ENCODE measurements at places on chromosomes 2 and 18. TPM values are rescaled to one million over a fixed set of nuclear protein-coding genes. Genes with fewer than 3 reads are reported as not detected.

DNA sequence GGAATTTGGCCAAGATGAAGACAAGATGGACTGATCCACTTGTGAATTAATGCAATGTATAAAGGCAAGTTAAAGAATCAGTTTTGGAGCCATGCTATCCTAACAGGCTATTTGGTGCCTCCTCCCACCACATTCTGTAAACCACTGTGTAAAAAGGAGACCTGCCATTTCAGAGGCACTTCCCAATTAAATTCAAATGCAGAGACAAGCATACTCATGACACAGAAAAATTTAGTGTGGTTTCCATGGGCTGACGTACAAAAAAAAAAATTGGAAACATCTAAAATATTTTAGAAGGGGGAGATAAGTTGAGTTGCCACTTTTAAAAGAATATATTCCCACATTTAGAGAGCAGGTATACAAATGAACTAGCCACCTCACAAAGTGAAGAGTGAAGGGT lies 112.1 kb downstream of the TCF4 start:
- no peak for DNase-seq

Gene CROCC2
- total RNA-seq = not detected

Gene GPD2
- total RNA-seq = 5.7 TPM

GRCh38 chr18:58934356-58934755 lies 69.7 kb downstream of the ZNF532 start:
- DNase-seq = peak; percentile 51

Gene CHRND
- not detected for total RNA-seq

Gene IKZF2
- total RNA-seq = 0.80 TPM

DNA sequence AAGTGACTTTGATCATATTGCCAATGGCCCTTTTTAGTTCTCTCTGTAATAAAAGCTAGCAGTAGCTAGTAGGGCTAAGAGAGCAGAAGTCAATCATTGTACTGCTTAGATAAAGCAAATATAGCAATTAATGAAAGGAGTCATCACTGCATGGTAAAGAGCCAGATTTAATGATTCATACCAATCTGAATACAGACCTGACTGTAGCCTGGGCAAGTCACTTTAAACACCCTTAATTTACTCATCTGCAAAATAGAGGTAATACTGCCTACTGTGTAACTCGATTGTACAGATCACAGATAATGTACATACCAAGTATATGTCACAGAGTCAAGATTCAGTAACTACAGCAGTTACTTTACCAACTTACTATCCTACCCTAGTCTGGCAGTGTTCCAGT lies 63.6 kb downstream of the ASXL2 start:
- no peak for DNase-seq

Gene CFAP210
- not detected for total RNA-seq

- no peak for DNase-seq
Observed at GRCh38 chr2:106944215-106944614, 58.2 kb upstream of the ST6GAL2 start.

Gene HOXD8
- total RNA-seq = 4.1 TPM

DNA sequence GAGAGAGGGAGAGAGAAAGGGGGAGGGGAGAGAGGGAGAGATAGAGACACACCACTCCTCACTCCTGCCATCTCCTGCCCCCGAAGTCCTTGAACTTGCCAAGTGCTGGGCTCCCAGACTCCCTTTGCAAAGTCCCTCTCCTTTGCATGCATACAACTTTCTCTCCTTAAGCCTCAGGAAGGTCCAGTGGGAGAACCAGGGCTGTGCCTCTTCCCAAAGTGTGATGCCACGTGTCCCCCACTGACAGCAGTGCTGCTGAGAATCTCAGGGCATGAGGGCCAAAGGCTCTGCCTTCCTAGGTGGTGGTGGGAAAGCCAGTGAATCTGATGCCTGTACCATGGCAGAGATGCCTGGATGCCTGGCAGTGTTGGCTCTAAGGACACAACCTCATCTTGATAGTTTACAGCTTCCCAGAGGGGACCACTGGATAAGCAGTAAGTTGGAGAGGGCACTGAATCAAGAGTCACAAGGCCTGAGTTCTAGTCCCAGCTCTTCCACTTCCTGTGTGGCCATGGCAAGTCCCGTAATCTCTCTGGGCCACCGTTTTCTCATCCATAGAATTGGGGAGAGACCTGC lies 103.4 kb downstream of the CLIP4 start:
- DNase-seq = no peak

- DNase-seq = peak; percentile 83
Observed at GRCh38 chr2:174771631-174772471, 7.6 kb upstream of the CHRNA1 start.

- DNase-seq = no peak
Observed at GRCh38 chr2:55169915-55170314, 62.2 kb downstream of the CLHC1 start.

Gene SLC9A4
- total RNA-seq = not detected

DNA sequence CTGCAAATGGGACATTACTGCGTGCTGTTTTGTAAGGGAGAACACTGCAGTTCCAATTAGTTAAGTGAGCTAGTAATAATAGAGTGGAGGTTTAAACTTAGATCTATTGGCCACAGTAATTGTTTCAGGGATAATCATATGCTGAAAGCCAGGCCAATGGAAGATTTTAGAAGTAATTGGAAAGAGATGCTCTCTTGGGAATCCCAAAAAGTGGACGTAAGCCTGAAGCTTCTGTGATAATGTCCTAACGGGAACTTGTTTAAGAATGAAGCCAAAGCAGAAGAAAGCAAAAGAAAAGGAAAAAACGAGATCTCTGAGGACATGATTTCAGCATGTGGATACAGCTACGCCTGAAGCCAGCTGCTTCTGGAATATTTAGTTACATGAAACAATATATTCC lies 594.6 kb downstream of the SLC4A3 start:
- no peak for DNase-seq

Gene SP140
- 0.41 TPM for total RNA-seq

- no peak for DNase-seq
Observed at GRCh38 chr2:127421116-127421800, 3.0 kb downstream of the PROC start.

Gene SATB2
- total RNA-seq = not detected

- no peak for DNase-seq
Observed at GRCh38 chr2:198273660-198274059, 469.3 kb downstream of the PLCL1 start.

DNA sequence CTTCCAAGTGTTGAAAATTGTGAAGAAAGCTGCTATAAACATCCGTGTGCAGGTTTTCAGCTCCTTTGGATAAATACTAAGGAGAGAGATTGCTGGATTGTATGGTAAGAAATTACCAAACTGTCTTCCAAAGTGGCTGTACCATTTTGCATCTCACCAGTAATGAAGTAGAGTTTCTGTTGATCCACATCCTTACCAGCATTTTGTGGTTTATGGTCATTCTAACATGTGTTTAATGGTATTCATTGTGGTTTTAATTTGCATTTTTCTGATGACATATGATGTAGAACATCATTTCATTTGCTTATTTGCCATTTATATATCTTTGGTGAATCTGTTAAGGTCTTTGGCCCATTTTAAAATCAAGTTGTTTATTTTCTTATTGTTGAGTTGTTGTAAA lies 260.7 kb downstream of the SPAG16 start:
- no peak for DNase-seq

- no peak for DNase-seq
Observed at GRCh38 chr2:68238955-68239822, 13.1 kb downstream of the PPP3R1 start.

- no peak for DNase-seq
Observed at GRCh38 chr2:105387225-105387624, 11.6 kb downstream of the FHL2 start.

Data from G401 (cell line).